Urinary bladder (tissue), 4 donors: ENCODE measurements at places on chromosomes 4 and X. TPM values are rescaled to one million over a fixed set of nuclear protein-coding genes. Genes with fewer than 3 reads are reported as not detected.

The FAT4 gene
- polyA plus RNA-seq: 5.2 TPM

The ATP2B3 gene
- polyA plus RNA-seq: 0.10 TPM

The SULT1B1 gene
- polyA plus RNA-seq: 1.3 TPM

The FAM236D gene
- not detected for polyA plus RNA-seq

The REELD1 gene
- polyA plus RNA-seq: 0.13 TPM

The SPON2 gene
- polyA plus RNA-seq: 123 TPM

The UGT2B17 gene
- not detected for polyA plus RNA-seq

The MAGEA11 gene
- polyA plus RNA-seq: not detected
